Endothelial cell of umbilical vein (primary cell): ENCODE measurements at places on chromosomes 13 and 19. TPM values are rescaled to one million over a fixed set of nuclear protein-coding genes. Genes with fewer than 3 reads are reported as not detected.

- H3K4me1 ChIP-seq = no peaks in the 10 kb centered on the region
- no peak overlapping the region for H3K27ac ChIP-seq
- H3K4me3 ChIP-seq = no peak overlapping the region
Observed at GRCh38 chr13:54301085-54301484, 1272.5 kb downstream of the OLFM4 start.

- no peaks in the 10 kb centered on the region for H3K27me3 ChIP-seq
- DNase-seq = no peak
- peaks cover 7% of the 10 kb centered on the region for H3K36me3 ChIP-seq
Observed at GRCh38 chr19:44957526-44957925, 2.3 kb downstream of the CLPTM1 start.

- H3K27me3 ChIP-seq = no peaks in the 10 kb centered on the region
- no peak overlapping the region for H3K27ac ChIP-seq
- no peaks in the 10 kb centered on the region for H3K4me1 ChIP-seq
- H3K36me3 ChIP-seq = no peaks in the 10 kb centered on the region
Observed at GRCh38 chr19:53455828-53456227, 11.7 kb upstream of the ZNF813 start.

DNA sequence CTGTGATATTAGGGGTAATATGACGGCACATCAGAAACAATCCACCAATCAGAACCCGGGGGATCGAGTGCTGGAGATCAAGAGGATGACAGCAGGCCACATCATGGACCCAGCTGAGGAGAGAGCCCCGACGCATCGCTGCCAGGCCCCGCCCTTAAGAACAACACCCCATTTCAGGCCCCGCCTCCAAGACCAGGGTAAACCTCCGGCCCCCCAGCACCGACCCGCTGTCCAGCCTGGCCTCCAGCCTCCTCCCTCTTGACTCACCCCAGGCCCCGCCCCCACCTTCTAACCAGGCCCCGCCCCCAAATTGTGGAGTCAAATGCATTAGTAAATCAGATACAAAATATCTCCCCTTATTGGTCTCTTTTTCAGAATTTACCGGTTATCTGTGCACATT is 4.7 kb upstream of the ZNF611 start:
- H3K27me3 ChIP-seq = no peaks in the 10 kb centered on the region
- no peak overlapping the region for H3K4me3 ChIP-seq
- H3K27ac ChIP-seq = no peak overlapping the region

The ZNF442 gene
- 0.39 and 0.93 TPM in 2 replicates for total RNA-seq

GRCh38 chr19:43675269-43675879 is 5.4 kb upstream of the PLAUR start:
- peaks cover 5% of the 10 kb centered on the region for H3K4me1 ChIP-seq
- H3K27me3 ChIP-seq = no peaks in the 10 kb centered on the region
- no peak overlapping the region for H3K4me3 ChIP-seq
- no peaks in the 10 kb centered on the region for H3K36me3 ChIP-seq

The FARP1 gene
- 73.5 and 77.7 TPM in 2 replicates for total RNA-seq

The RCBTB1 gene
- total RNA-seq = 23.6 and 23.8 TPM in 2 replicates

The BRSK1 gene
- 0.44 and 0.46 TPM in 2 replicates for total RNA-seq

DNA sequence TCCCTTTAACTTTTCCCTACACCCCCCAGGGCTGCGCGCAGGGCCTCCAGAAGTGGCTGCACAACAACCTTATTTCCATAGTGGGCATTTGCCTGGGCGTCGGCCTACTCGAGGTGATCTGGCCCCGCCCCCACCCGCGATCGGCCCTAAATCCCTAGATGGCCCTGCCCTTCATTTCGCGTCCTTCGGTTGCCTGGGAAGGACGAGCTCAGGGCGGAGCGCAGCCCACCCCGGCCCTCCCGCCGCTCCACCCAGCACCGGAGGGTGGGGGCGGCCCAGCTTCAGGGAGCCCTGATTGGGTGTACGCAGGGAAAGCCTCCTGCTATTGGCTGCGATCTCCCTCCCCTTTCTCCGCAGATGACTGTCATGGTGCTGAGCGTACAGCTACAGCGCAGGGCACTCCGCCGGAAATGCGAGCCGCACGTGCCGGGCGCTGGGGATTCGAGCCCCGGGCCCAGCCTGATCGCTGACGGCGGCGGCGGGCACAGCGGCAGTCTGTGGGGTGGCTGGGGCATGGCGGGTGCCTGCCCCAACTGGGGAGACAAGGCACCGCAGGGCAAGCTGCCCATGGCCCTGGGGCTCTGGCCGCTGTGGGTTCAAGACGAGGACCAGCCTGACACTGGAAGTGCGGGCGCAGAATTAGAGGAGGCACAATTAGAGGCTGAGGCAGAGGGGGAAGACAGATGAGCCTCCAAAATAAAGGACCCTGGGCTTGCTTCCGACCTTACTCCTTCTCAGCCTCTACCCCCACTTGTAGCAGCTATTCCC is 4.3 kb downstream of the CD37 start:
- no peak overlapping the region for H3K4me3 ChIP-seq
- DNase-seq = peak; percentile 84
- H3K27me3 ChIP-seq = no peaks in the 10 kb centered on the region
- H3K4me1 ChIP-seq = peaks cover 15% of the 10 kb centered on the region
- peaks cover 24% of the 10 kb centered on the region for H3K36me3 ChIP-seq
- H3K27ac ChIP-seq = no peak overlapping the region

The B3GNT8 gene
- 6.5 and 7.6 TPM in 2 replicates for total RNA-seq

The ZNF57 gene
- 3.4 and 3.6 TPM in 2 replicates for total RNA-seq

The ONECUT3 gene
- not detected in 2 replicates for total RNA-seq

DNA sequence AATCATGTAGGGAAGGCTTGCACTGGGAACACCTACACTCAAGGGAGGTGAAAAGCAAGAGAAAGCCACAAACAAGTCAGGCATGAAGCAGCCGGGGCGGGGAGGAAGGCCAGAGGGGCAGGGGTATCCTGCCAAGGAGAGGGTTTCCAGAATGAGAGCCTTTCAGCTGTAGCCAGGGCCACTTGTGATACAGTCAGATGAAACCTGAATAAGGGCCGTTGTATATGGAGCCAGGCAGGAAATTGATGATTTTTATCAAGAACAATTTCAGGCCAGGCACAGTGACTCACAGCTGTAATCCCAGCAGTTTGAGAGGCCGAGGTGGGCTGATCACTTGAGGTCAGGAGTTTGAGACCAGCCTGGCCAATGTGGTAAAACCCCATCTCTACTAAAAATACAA is 4.4 kb downstream of the TRPM4 start:
- H3K4me1 ChIP-seq = peaks cover 20% of the 10 kb centered on the region
- H3K4me3 ChIP-seq = no peak overlapping the region
- DNase-seq = peak; percentile 77
- no peaks in the 10 kb centered on the region for H3K27me3 ChIP-seq

GRCh38 chr13:20428666-20429644 is 96.7 kb downstream of the CRYL1 start:
- no peak for DNase-seq
- no peak overlapping the region for H3K27ac ChIP-seq
- no peaks in the 10 kb centered on the region for H3K4me1 ChIP-seq
- no peak overlapping the region for H3K4me3 ChIP-seq
- no peaks in the 10 kb centered on the region for H3K36me3 ChIP-seq

GRCh38 chr19:46056536-46056935 is 15.7 kb upstream of the IGFL4 start:
- H3K27me3 ChIP-seq = peaks cover 43% of the 10 kb centered on the region
- H3K4me1 ChIP-seq = no peaks in the 10 kb centered on the region
- no peaks in the 10 kb centered on the region for H3K36me3 ChIP-seq
- DNase-seq = no peak

GRCh38 chr13:40664350-40665125 is 1.9 kb downstream of the FOXO1 start:
- H3K27ac ChIP-seq = peak overlapping the region; percentile 81
- no peaks in the 10 kb centered on the region for H3K36me3 ChIP-seq
- peaks cover 24% of the 10 kb centered on the region for H3K4me1 ChIP-seq
- no peaks in the 10 kb centered on the region for H3K27me3 ChIP-seq
- peak overlapping the region; percentile 86 for H3K4me3 ChIP-seq

GRCh38 chr19:17255150-17255621 is 9.4 kb downstream of the USHBP1 start:
- H3K27me3 ChIP-seq = no peaks in the 10 kb centered on the region
- no peak overlapping the region for H3K27ac ChIP-seq
- H3K36me3 ChIP-seq = peaks cover 36% of the 10 kb centered on the region
- no peak overlapping the region for H3K4me3 ChIP-seq
- H3K4me1 ChIP-seq = no peaks in the 10 kb centered on the region

- H3K27ac ChIP-seq = no peak overlapping the region
- no peak for DNase-seq
- H3K27me3 ChIP-seq = no peaks in the 10 kb centered on the region
- no peak overlapping the region for H3K4me3 ChIP-seq
- no peaks in the 10 kb centered on the region for H3K36me3 ChIP-seq
- H3K4me1 ChIP-seq = no peaks in the 10 kb centered on the region
Observed at GRCh38 chr13:22839603-22840530, 340.9 kb upstream of the SGCG start.

GRCh38 chr13:32960626-32961025 is 55.6 kb upstream of the KL start:
- H3K27ac ChIP-seq = no peak overlapping the region
- no peak for DNase-seq

GRCh38 chr13:95505265-95505664 is 47.3 kb upstream of the CLDN10 start:
- no peaks in the 10 kb centered on the region for H3K36me3 ChIP-seq
- H3K27me3 ChIP-seq = peaks cover 7% of the 10 kb centered on the region
- no peak overlapping the region for H3K27ac ChIP-seq
- peaks cover 6% of the 10 kb centered on the region for H3K4me1 ChIP-seq

DNA sequence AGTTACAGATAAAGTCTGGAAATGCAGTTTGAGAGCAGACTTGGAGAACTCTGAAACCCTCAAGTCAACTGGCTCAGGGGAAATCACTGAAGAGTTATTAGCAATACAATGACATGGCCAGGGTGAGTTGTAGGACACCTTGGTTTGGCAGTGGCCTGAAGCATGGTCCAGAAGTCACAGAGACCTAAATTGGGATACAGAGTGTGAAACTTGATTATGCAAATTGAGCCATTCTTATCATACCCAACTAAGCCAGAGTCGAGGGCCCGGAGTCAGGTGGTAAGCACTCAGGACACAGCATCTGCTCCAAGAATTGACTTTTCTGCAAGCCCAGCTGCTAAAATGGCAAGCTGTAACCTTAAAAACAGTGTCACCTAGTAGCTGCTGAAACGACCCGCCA is 224.5 kb downstream of the DCLK1 start:
- DNase-seq = no peak
- no peak overlapping the region for H3K4me3 ChIP-seq
- no peaks in the 10 kb centered on the region for H3K4me1 ChIP-seq
- no peaks in the 10 kb centered on the region for H3K36me3 ChIP-seq
- no peak overlapping the region for H3K27ac ChIP-seq

The CYP4F12 gene
- not detected in 2 replicates for total RNA-seq

The KLK11 gene
- not detected in 2 replicates for total RNA-seq

DNA sequence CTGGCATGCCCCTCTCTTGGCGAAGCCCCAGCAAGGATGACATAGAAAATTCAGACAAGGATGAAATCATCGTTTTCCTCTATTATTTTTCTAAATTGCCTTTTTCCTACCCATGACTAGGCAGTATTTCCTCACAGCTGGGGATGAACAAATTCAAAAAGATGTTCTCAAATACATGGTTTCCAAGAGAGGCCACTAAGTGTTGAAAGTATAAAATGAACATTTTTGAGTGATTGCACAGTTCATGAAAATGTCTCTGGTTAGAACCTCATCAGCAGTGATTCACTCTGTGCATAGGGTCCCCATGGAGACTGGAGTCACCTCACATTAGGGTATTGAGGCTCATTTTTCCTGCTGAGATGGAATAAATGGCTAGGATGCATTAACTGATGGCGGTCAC is 373.7 kb downstream of the DNAJC15 start:
- H3K4me1 ChIP-seq = no peaks in the 10 kb centered on the region
- H3K27me3 ChIP-seq = no peaks in the 10 kb centered on the region
- H3K4me3 ChIP-seq = no peak overlapping the region
- H3K36me3 ChIP-seq = no peaks in the 10 kb centered on the region

The ZNF556 gene
- not detected in 2 replicates for total RNA-seq

DNA sequence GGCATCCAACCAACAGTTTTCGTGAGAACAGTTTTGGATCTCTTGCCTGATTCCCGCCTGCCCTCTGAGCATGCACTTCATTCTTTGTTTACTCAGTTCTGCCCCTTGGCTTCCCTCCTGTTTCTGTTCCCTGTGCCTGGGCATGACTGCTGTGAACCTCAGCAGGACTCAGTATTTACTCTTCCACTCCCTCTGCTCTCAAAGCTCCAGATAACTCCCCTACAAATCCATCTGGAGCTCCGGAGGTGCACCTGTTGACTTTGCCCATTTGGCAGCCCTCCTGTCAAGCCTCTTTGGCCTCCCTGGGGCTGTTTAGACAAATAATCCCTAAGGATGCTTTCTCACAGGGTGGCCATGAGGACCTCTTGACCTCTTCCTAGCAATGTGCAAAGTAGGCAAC is 34.2 kb upstream of the ARGLU1 start:
- H3K4me3 ChIP-seq = no peak overlapping the region
- DNase-seq = no peak
- no peak overlapping the region for H3K27ac ChIP-seq

The PTGIR gene
- total RNA-seq = 0.55 and 1.1 TPM in 2 replicates

- no peaks in the 10 kb centered on the region for H3K27me3 ChIP-seq
- no peak overlapping the region for H3K4me3 ChIP-seq
Observed at GRCh38 chr19:12796146-12797071, 5.1 kb downstream of the JUNB start.

DNA sequence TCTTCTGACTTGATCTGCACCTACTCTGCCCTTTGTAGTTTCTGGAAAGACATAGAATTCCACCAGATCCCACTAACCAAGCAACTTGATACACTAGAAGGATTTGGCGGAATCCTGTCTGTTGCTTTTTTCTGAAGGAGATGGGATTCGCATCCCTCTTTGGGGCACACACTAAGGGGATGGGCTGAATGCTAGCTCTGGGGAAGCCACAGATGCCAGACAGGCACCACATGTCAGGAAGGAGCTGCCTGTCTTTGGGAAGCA is 52.1 kb downstream of the SERP2 start:
- H3K36me3 ChIP-seq = no peaks in the 10 kb centered on the region
- no peak overlapping the region for H3K27ac ChIP-seq
- peaks cover 5% of the 10 kb centered on the region for H3K27me3 ChIP-seq
- no peak for DNase-seq
- H3K4me1 ChIP-seq = no peaks in the 10 kb centered on the region

The TPTE2 gene
- total RNA-seq = not detected in 2 replicates

- no peak for DNase-seq
- no peaks in the 10 kb centered on the region for H3K36me3 ChIP-seq
- no peaks in the 10 kb centered on the region for H3K27me3 ChIP-seq
- no peak overlapping the region for H3K4me3 ChIP-seq
Observed at GRCh38 chr13:40371531-40372125, 294.8 kb downstream of the FOXO1 start.

- H3K4me3 ChIP-seq = no peak overlapping the region
- no peaks in the 10 kb centered on the region for H3K36me3 ChIP-seq
- H3K27me3 ChIP-seq = no peaks in the 10 kb centered on the region
- H3K27ac ChIP-seq = no peak overlapping the region
Observed at GRCh38 chr19:3809881-3810707, 23.9 kb upstream of the MATK start.

The PSG7 gene
- total RNA-seq = not detected in 2 replicates
